ENCODE measurements at places on chromosomes 7 and 10.

DNA sequence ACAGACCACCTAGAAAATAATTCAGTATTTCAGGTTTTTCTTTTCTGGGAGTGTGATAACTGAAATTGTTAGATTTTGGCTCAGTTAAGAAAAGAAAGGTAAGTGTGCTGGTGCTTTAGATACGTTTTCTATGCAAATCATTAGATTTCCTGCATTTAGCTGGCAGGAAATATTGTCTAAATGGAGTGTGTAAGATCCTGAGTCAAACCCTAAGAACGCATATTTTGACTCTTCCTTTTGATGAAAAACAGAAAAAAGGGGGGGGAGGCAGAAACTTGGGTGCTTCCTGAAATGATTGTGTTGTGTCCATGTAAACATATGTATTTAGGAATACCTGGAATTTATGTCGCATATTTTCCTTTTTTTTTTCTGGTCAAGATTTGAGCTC, 1.2 kb downstream of the GRK5 start:
- DNase-seq: no peak

DNA sequence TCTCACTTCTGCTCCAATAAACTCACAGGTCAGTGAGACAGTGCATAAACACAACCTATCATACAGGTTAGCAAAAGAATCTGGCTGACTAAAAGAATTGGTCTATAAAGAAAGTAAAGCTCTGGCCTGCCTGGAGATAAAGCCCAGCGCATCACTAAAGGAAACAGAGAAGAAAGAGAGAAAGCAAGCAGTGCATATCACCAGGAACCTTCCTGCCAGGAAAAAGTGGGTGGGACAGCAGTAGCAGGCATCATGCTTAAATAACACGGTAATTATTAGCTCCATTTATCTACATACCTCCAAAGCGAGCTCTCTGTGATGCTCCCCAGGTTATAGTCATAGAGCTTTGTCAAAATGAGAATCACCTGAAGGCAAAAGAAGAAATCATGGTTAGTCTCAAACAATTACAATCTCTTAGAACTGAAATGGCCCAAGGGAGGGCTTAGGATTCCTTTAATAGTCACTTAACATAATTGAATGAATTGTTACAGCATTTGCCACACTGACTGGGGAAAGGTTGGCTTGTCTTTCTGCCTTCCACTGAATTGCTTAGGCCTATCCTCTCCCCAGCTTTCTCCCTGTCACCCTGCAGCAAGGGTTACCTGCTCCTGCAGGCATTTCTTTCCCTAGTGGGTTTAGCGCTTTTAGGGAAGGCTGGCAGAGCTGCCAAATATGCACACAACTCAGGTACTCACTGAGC, 208.1 kb downstream of the SORCS1 start:
- DNase-seq: no peak

DNA sequence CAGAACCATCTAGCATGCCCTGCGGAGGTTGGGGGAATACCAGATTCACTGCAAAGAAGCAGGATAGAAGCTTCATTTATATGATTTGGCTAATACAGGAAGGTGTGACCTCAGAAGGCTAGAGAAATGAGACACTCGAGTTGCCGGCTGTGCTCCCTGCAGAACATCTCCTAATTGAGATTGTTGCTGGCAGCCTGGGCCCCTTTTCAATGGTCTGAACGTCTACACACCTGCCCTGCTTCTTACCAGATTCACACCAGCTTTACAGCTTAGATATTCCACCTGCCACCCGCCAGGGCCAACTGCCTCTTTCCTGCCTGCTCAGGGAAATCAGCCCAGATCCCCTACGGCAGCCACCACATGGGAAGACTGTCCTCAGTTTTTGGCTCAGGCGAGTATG, 475.3 kb upstream of the AUTS2 start:
- DNase-seq: no peak

GRCh38 chr10:117409549-117410305, 34.5 kb upstream of the PDZD8 start:
- DNase-seq: no peak

DNA sequence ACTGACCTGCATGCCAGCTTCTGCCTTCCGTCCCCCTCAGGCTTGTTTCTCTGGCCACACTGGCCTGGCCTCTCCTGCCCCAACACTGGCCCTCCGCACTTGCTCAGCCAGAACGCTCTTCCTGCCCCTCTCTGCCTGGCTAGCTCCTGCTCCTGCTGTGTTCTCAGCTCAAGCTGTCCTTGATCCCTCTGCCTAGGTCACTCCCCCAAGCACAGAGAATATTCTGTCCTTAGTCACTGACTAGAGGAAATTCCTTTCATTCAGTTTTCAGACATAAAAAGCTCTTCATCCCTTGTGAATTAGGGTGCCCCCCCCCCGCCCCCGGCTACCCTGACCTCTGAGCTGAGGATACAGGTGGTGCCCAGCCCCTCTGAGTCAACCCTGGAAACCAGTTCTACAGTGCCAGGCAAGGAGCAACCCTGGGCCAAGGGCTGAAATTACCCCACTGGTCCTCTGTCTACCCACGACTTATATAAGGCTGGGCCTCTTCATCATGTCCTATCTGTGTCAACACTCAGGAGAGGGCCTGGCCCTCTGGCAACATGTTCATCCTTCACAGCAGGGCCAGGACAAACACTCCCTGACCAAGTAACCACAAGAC, 6.6 kb upstream of the SGPL1 start:
- DNase-seq: no peak

- DNase-seq: no peak
These were observed 619 bp upstream of the HOXA6 start for GRCh38 chr7:27148031-27148755.

- no peak for DNase-seq
These were observed 29.1 kb downstream of the EPC1 start for GRCh38 chr10:32317795-32318357.

DNA sequence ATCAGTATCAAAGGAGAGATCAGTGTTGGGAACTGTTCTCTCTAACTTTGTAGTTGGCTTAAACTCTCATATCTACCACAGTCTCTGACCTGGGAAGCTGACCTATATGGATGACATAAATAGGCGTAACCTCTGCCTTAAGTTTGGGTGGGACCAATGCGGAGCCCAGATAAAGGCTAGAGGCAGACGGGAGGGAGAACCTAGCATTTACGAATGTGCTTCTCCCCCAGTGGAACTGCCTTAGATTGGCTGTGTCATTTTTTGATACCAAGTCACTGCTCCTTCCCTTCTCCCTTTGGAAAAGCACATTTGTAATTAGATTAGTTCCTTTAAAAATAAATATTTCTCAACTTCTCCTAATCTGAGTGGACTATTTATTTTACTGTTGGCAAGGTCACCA, 23.7 kb upstream of the LRRN3 start:
- no peak for DNase-seq

- no peak for DNase-seq
These were observed 215.5 kb downstream of the SEMA3D start for GRCh38 chr7:84971360-84971759.

DNA sequence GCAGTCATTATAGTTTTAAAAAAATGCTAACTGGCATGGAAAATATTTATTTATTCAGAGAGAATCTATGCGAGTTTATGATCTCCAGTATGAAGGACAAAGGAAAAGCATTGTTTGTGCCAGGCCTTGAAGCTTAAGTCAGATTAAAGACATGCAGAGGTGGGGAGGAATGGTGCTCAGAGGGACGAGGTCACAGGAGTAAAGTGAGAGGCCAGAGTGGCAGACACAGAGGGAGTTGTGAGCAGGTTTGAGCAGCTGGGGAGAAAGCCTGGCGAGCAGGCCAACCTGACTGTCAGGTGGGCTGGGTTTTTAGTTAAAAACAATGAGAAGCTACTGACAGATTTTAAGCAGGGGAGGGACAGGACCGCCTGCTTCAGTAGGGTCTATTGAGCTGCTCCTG, 6.8 kb upstream of the CCNY start:
- DNase-seq: no peak

- DNase-seq: no peak
These were observed 14.3 kb upstream of the RPA3 start for GRCh38 chr7:7732621-7733281.

GRCh38 chr7:51121931-51122425, 194.6 kb downstream of the COBL start:
- no peak for DNase-seq
